DMS153 (cell line): ENCODE measurements at places on chromosomes 5 and 9.

DNA sequence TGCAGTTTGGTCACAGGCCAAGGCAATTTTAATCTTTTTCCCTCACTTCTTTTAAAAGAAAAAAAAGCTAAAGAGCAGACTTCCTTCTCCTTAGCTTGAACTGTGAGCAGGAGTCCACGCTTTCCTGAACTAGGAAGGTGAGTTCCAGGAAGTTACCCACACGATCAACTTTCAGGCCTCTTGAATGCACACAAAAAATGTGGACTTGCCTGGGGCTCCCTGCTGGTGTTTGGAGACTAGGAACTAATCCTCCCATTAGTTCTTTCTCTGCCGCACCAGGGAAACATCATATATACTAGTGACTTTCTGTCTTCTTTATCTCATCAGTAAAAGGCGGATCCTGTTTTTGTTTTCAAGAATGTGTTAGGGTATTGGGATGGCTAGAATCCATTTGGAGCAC is 240.0 kb downstream of the GOLPH3 start:
- no peak for DNase-seq

DNA sequence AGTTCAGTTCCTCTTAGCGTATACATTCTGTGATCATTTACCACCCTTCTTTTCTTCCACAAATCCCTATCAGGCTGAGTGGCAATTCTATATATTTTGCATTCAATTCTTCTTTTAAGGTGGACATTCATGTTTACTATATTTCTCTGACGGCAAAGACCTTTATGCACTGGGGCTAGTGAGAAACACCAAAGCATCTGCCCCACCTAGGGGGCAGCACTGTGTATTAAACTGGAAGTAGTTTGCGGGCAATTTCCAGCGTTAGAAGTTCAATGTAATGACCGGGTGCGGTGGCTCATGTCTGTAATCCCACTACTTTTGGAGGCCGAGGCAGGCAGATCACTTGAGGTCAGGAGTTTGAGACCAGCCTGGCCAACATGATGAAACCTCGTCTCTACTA is 27.9 kb upstream of the FBXL7 start:
- no peak for DNase-seq

DNA sequence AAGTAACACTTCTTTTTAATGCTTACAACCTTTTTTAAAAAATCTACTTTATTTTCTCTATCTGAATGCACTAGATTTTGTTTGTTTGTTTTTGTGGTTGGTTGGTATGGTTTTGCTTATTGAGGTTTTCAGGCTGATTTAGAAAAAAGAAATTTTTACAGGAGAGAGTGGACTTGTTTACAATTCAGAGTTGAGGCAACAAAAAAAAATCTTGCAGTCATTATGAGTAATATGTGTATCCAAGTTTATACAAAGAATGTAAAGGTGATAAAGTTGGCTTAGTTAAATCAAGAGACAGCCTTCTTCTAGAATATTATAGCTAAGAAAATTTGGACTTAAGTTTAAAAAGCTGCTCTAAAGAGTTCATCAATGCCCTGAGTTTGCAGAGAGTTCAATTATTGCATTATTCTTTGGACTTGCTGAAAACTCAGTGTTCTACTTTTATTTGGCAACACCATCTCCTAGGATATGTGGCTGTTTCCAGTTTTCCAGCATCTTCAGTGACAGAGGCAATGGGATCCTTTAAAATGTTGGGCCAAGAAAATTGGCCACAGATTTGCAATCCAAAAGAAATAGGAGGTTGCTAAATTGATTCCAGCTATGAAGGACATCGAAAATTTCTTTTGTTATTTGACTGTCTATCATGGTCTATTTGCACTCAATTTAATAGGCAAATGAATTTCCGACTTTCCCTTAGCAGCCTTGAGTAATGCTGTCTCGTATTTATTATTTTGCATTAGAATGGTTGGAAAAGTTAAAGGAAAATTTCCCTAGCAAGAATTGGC is 10.7 kb downstream of the STK32A start:
- DNase-seq, result no peak

GRCh38 chr5:50886657-50887345 is 220.4 kb downstream of the PARP8 start:
- DNase-seq, result no peak

- DNase-seq, result no peak
These were observed 7.4 kb downstream of the NPR2 start for GRCh38 chr9:35798658-35799374.

GRCh38 chr5:8114597-8115266 is 245.8 kb downstream of the MTRR start:
- DNase-seq, result no peak

DNA sequence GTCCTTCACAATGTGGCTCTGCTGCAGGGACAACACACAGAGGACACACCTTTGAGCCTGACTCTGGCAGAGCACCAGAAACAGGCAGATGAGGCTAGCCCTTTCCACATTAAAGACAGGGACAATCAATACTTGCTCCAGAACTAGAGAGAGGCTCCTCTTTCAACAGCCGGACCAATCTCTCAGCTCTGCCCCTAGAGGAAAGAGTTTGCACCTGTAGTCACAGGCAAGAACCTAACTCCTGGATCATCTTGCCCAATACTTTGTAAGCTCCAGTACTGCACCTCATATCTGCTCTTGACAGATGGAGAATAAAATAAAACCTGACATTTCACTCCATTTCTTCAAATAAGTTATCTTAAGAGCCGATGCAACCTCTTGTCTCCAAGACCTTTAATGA is 52.1 kb downstream of the EPB41L4A start:
- no peak for DNase-seq

DNA sequence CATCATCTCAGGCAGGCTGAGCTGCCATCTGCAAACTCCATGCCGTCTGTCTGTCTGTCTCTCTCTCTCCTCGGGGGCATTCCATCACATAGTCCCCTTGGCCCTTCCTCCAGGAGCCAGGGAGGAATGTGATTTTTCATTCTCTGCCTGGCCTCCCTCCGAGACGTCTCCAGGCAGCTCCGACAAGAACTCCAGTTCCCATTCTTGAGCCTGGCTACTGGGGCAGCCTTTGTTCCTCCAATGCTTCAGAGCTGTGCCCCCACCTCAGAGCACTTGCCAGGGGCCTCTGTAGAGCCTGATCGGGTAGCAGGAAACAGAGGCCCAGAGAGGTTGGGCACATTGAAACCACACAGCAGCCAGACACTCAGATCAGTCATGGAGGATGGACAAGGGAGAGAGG is 74.0 kb downstream of the COL27A1 start:
- no peak for DNase-seq

DNA sequence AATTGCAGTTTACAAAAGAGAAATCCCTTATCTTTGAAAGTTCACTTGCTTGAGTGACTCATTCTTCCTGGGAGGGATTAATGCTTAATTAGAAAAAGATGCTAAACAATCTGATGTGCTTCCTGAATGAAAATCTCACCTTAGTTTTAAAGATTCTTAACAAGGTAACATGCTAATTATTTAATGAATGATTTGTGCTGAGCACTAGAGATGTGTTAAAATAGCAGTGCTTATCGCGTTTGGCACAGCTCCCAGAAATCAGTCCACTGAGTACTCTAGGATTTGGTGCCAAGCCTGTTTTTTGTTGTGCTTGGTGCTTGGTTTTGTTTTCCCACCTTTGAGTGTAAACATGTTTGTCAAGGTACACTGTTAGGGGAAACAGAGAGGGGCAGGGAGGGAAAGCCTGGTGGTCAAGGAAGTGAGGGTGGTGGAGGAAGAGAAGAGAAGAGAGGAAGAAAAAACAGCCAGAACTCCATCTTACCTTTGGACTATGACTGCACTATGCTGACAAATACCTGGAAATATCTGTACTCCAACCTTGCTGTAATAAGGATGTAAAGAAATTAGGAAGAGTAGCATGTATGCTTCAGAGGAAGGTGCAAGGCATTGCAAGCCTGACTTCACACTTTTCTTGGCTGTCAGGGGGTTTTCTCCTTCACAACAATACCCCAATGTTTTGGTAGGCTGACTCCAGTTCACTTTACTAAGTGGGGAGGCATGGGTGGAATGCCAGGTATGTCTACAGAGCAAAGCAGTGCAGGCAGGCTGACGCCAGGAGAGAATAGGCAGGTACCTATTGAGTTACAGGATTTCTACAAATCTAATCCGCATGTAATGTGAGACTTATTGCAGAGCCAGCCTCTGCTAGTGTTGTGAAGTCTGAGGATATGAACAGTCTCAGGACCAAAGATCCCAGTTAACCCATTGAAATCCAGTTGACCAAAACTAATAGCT is 157.2 kb upstream of the ISL1 start:
- peak; percentile 57 for DNase-seq

- no peak for DNase-seq
These were observed 124.8 kb downstream of the HSD17B3 start for GRCh38 chr9:96177005-96177718.

DNA sequence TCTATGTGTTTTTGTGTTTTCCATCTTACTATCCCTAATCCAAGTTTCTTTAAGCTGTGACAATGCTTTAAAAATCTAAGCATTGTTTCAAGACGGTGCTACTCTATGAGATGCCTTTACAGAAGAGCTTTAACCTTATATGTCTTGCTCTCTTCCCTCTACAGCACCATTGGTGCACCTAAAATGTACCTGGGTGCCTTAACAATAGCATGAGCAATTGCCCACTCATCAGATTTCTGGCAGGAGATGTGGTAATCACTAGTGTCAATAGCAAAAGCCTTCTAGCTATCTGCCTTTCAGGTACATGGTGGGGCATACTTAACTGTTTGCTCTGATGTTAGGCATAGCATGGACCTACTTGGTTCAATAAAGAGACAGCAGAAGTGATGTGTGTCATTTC is 222.3 kb upstream of the KIF2A start:
- no peak for DNase-seq

GRCh38 chr5:176389135-176390123 is 878 bp downstream of the HIGD2A start:
- DNase-seq, result no peak
